ENCODE measurements at places on chromosomes 3 and 15. TPM values are rescaled to one million over a fixed set of nuclear protein-coding genes. Genes with fewer than 3 reads are reported as not detected.

- no peak for DNase-seq
Measured at GRCh38 chr15:43274136-43274535, 7.4 kb upstream of the TGM5 start.

DNA sequence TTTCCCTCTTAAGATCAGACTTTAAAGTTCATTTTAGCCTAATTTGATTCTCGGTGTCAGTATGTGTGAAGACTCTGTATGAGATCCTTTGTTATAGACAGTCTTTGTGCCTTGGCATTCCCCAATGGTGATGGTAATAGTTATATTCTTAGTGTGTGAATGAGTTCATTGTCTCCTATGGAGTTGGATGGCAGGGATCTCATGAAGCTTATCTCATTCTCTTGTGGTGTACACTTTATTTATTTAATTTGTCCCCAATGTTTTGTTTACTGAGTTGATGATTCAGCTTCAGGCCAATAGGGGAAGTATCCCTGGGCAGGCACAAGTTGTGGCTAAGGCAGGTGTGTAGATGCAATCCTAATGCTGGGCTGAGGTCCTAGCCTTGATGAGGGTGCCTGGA is 222.0 kb upstream of the DPPA4 start:
- DNase-seq = no peak

GRCh38 chr15:57580428-57580827 is 11.3 kb upstream of the MYZAP start:
- DNase-seq = no peak

ISL2 gene
- total RNA-seq = 0.13 TPM

TMEM40 gene
- not detected for total RNA-seq

DNA sequence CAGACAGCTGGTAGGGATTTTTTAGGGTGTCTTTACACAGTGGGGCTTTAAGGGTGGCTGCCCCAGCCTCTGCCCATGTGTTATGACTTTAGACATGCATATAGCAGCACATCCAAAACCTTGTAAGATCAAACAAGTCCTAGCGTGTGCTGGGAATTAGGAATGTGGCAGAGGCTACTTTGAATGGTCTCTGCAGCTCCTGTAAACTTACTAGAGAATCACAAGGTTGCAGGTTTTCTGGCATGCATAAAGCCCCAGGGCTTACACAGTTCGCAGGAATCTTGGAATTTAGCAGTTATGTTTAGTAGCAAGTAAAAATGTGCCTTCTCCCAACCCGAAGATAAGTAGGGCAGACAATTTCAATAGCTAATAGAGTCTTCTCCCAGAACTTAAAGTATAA is 46.9 kb upstream of the COL6A6 start:
- DNase-seq = no peak

DNA sequence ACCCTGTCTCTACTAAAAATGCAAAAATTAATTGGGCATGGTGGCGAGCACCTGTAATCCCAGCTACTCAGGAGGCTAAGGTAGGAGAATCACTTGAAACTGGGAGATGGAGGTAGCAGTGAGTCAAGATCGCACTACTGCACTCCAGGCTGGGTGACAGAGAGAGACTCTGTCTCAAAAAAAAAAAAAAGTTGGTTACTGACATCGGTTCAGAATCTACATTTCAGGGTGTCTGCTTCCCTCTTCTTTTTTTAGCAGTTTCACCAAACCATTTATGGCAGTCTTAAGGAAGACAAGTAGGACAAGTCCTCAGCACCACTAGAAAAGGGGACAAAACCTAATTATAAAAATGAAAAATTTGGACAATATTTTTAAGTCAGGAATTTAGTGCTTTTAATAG is 3.3 kb upstream of the USP4 start:
- no peak for DNase-seq

Measured in colonic mucosa (tissue), 4 donors.